Kidney tubule cell (primary cell): ENCODE measurements at places on chromosomes 4 and X.

DNA sequence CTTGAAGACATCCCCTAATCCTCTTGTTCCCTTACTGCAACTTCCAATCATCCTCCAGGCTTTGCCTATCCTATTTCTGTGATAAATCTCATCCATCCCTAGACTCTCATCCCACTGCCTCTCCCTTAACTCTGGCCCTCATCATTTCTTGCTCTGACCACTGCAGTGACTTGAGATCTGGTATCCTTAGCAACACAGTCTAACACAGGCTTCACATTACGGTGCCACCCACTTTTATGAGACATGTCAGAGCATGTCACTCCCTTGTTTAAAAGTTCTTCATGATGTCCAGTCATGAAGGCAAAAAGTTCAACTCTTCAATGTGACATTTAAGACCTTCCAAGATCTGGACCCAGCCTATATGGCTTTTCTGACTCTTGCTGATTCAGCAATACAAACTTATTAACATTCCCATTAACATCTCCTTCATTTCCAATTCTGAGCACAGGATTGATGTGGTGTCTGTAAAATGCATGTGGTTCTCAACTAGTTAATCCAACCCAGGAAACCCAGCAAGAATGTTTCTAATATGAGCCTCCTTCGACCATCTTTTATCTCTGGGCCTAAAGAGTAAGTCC is 64.0 kb downstream of the OR13H1 start:
- DNase-seq: no peak

- no peak for DNase-seq
Observed at GRCh38 chr4:32349026-32349425, 1628.9 kb downstream of the PCDH7 start.

DNA sequence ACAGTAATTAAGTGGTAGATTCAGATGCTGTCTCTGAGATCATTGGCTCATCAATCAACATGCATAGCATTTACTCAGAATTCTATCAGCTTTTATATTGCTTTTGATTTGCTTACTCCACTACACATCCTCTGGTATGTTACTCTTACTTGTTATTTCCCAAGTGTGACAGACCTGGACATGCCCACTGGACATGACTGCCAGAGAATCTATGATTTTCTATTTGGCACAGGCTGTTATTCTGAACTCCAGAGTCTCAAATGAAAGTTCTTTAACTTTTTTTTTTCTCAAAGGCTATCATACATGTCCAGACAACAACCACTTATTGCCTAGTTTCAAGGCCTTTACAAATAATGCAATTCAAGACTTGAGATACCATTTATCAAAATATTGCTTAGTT is 116.1 kb upstream of the ARHGAP24 start:
- no peak for DNase-seq

- DNase-seq: no peak
Observed at GRCh38 chrX:35289952-35290351, 347.4 kb downstream of the FAM47B start.

DNA sequence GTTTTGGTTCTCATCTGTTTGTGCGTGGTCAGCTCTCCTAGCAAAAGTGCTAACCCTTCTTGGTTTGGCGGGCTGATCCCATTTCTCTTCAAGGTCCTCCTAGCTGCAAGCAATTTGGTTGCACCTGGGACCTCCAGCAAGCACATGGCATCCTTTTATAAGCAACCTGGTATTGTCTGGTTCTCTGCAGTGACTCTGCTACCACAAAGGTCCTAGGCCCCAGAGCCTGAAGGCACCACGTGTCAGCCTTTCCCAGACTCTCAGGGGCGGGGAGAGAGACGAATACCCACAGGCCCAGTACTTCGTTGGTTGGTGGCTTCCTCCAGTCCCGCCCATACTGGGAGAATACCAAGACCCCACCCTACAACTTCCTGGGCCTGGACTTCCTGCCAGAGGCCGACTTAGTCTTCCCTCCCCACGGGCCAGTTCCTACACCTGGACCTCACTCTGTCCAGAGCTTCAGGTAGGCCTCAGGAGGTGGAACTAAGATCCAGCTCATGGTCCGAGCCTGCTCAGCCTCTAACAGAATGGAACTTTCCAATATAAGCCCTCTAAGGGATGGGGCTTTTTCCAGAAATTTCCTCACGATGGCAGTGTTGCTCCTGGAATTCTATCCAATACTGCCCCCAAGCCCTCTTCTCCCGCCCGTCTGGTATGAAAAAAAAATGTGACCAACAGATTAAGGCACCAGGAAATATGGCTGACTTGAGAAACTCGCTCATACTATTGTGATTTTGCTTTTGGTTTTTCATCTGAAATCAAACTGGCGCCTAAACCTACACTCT is 192.5 kb upstream of the STK26 start:
- DNase-seq: peak; percentile 78

GRCh38 chr4:100968046-100968445 is 379.3 kb downstream of the PPP3CA start:
- no peak for DNase-seq

- DNase-seq: no peak
Observed at GRCh38 chr4:151052785-151053184, 37.7 kb upstream of the LRBA start.

DNA sequence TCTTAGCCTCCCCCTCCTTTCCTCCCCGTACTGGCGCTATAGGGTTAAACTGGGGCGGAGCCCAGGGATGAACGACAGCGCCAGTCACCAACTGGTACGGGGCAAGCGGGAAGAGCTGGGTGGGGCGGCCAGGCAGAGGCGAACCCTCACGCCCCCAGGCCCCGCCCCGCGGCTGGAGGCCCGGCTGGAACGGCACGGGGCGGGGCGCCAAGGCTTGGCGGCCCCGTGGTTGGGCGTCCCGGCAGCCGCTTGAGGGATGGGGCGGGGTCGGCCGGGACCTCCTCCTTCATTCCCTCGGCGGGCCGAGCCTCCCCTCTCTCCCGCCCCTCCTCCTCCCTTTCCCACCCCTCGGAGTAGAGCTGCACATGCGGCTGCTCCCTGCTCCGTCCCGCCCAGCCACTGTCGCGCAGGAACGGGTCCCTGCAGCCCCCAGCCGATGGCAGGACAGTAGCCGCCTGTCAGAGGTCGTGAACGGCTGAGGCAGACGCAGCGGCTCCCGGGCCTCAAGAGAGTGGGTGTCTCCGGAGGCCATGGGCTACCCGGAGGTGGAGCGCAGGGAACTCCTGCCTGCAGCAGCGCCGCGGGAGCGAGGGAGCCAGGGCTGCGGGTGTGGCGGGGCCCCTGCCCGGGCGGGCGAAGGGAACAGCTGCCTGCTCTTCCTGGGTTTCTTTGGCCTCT is at the start of gene EDA:
TSS of gene EDA (plus strand) at position 335 of the 678 bp plus-strand sequence.
- peak; percentile 84 for DNase-seq

DNA sequence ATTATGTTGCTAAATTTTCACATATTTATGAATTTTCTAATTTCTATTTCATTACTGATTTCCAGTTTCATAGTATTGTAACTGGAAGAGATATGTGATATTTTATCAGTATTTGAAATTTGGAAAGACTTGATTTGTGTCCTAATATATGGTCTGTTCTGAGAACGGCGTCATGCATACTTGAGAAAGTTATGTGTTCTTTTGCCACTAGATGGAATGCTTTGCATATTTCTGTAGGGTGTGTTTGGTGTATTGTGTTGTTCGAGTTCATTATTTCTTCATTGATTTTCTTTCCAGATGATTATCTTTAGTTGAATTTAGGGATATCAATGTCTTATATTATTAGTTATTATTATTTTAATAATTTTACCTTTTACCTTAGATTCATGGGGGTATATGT is 110.6 kb upstream of the ITM2A start:
- DNase-seq: peak; percentile 16

GRCh38 chr4:94508806-94509205 is 57.1 kb downstream of the PDLIM5 start:
- DNase-seq: no peak

DNA sequence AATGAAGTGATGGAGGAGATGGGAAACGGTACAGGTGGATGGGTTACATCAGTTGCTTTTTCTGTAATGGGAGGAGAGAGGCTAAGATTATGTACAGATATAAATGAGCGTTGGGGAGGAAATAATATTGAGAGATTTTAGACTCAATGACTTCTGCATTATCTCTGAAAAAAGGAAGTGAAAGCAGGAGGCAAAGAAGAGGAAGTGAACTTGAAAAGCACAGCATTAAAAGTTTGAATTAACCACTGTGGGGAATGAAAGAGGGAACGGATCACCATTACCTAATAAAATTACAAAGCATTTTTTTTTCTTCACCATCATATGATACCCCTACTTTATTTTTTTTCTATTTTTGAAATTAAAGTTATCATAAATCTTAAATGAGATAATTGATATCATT is 1025.5 kb downstream of the RPA4 start:
- no peak for DNase-seq

DNA sequence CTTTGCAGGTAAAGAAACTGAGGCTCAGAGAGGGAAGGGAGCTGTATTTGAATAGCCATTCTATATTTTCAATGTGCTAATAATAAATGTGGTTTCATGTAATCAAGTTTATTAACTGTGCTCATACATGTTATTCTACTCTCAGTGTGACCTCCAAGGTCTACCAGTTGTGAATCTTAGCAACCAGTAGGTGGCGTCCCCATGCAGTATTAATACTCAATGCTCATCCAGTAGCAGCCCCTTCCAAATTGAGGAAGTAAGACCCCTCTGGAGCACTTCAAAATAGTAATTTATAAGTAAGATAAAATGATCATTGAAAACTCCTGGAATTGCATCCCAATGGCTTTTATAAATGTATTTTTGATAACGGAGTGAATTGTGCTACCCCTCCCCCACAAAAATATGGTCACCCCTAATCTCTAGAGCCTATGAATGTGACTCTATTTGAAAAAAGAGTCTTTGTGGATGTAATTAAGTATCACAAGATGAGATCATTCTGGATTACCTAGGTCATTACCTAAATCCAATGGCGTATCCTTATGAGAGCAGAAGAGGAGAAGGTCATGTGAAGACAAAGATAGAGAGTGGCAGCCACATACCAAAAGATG is 20.4 kb upstream of the SEPSECS start:
- DNase-seq: peak; percentile 58

DNA sequence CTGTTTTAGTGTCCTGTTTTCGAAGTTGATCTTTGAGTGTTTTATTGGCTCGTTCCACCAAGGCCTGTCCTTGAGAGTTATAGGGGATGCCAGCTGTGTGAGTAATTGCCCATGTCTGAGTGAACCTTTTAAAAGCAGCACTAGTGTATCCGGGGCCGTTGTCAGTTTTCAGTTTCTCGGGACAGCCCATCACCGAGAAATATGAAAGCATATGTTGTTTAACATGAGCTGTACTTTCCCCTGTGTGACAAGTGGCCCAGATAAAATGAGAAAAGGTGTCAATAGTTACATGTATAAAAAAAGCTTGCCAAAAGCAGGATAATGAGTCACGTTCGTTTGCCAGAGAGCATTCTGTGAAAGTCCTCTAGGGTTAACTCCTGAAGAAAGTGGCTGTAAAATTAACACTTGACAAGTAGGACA is 48.6 kb upstream of the RASSF6 start:
- DNase-seq: peak; percentile 66

DNA sequence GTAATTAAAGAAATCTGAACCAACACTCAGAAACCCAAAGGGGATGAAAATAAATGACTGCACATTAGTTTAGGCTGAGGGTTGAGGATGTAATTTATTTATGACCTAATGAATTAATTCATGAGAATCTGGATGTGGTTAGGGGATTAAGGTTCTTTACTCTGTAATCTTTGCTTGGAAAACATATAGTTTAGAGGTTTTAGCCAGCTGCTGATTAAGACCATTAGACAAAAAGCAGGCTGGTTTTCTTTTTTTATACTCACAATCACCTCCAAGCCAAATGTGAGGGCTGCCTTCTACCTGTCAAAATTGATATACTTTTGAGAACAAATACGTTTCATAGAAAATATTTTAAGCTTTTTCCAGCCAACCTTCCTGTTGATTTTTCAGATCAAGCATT is 2705.8 kb downstream of the PCDH7 start:
- no peak for DNase-seq

DNA sequence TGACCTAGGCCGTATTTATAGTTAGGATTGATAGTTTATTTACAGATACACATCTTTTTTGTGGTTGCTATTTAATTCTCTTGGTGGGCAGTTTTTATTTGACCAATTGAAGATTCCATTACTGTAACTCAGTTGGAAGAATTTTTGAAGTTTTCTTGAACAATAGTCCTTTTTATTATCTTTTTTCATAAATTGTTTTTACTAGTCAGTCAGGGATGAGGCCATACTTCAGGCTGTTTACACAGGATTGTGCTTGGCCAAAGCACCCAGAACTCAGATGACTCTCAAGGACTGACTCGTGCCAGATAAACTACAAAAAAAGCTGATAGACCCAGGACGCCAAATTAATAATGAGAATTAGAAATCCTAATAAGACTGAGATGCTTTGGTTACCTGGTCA is 7.0 kb downstream of the HERC3 start:
- DNase-seq: no peak

DNA sequence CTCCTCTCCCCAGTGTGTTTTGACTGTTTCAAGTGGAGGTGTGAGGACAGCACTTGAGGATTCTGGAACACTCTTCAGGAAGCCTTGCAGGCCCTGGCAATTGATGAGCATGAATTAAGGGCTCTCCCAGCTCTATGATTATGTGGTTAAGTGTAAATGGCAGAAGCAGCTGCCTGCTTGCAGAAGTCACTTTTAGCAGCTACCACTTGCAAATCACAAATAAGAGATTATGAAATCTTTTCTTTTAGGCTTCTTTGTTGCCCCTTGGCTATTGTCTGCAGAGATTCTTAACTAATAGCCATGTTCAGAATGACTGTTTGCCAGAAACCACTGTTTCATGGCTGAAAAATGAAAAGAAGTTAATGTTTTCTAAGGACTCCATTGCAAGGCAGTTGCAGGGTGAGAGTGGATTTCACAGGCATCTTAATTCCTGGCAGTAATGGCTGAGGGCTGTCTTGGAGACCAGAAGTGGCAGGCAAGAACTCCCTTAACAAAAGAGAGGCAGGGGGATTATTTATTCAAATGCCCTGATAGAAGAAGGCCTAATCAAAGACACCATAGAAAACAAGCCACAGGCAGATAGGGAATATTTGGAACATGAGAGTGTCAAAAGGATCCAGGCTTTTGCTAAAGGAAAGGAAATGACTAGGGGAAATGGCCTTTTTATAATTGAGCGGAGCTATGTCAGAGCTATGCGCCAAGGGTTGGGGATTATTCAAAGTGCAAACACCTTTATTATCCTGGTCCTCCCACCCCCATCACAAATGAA is 8.3 kb upstream of the HOPX start:
- no peak for DNase-seq

- DNase-seq: no peak
Observed at GRCh38 chr4:36142504-36142903, 101.8 kb downstream of the ARAP2 start.
